Cerebellum (tissue), 4 donors: ENCODE measurements at places on chromosomes 5 and 9. TPM values are rescaled to one million over a fixed set of nuclear protein-coding genes. Genes with fewer than 3 reads are reported as not detected.
A peak's percentile ranks its signal among the peaks of the same experiment; 100 is the strongest.

Gene C6
- total RNA-seq: 0.45 TPM

GRCh38 chr5:176996780-176997179, 9.8 kb downstream of the UIMC1 start:
- no peak for DNase-seq

Gene CCL21
- not detected for total RNA-seq

Gene POLR3G
- 6.0 TPM for total RNA-seq

Gene CXCL14
- 0.73 TPM for total RNA-seq

- DNase-seq: no peak
Measured at GRCh38 chr5:123438244-123438643, 15.0 kb upstream of the CEP120 start.

- no peak for DNase-seq
Measured at GRCh38 chr5:122073018-122073417, 5.0 kb downstream of the LOX start.

Gene PGM5
- 16.2 TPM for total RNA-seq

DNA sequence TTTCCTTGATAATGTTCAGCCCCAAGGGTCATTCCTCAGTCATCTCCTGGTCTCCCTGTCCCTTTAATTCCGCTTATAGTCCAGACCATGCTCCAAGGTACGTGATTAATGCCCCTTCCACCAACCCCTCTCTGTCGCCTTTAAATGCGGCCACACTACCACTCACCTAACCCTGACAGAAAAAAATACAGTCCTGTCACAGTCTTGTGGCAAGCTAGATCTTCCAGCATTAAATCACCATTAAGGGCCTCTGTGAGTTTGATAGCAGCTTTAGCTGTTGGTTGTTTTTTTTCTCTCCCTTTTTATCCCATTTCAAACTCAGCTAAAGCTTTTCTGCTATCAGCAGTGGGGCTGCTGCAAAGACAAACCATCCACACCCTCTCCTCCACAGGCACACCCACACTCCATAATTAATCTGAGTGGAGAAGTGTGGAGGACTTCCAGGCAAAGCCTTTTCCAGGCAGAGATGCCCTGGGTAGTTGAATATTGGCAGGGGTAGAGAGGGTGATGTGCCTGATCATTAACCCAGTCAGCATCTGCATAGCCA, 522.7 kb upstream of the CLINT1 start:
- no peak for DNase-seq

Gene ARHGEF39
- 1.3 TPM for total RNA-seq

Gene CARD9
- 1.9 TPM for total RNA-seq

GRCh38 chr5:159034083-159034824, 65.5 kb downstream of the EBF1 start:
- no peak for DNase-seq

GRCh38 chr5:169424670-169425378, 123.9 kb upstream of the SLIT3 start:
- no peak for DNase-seq

DNA sequence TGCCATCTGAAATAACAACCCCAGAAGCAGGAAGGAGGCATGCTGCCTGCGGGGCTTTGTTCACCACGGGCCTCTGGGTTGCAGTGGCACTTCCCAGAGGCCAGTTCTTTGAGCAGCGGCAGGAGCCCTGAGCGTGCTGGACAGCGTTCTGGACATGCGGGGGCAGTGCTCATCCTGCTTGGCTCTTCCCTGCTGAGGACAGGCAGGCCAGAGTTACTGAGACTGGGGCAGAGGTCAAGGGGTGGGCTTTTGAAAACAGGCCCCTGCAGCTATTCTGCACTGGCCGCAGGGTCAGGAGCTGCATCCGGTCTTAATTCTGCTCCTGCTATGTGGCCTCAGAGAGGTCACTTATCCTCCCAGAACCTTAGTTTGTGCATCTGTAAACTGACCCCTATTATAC, 258.6 kb downstream of the FSTL4 start:
- DNase-seq: no peak

Gene PDZD2
- total RNA-seq: 28.5 TPM

GRCh38 chr9:99497641-99498040, 275.6 kb downstream of the SEC61B start:
- DNase-seq: no peak

GRCh38 chr5:55187370-55187769, 14.4 kb upstream of the CDC20B start:
- peak; percentile 38 for DNase-seq

GRCh38 chr9:136858452-136858843, 6.3 kb downstream of the MAMDC4 start:
- DNase-seq: no peak

Gene STPG3
- not detected for total RNA-seq

Gene RAD50
- 29.8 TPM for total RNA-seq

Gene PALM2AKAP2
- total RNA-seq: 4.5 TPM

Gene PCDHGA8
- 20.9 TPM for total RNA-seq

Gene ZNF366
- 1.1 TPM for total RNA-seq

Gene SAXO1
- total RNA-seq: under 0.01 TPM

DNA sequence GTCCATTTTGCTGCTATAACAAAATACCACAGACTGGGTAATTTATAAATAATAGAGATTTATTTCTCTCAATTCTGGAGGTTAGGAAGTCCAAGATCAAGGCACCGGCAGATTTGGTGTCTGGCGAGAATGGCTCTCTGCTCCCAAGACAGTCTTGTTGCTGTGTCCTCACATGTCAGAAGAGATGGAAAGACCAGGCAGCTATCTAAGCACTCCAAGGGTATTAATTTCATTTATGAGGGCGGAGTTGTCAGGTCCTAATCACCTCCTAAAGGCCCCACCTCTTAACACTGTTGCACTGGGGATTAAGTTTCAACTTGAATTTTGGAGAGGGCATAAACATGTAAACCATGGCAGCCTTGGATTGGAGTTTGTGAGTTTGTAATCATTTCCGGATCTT, 30.3 kb downstream of the ADCY2 start:
- no peak for DNase-seq

GRCh38 chr5:53817183-53817582, 256.7 kb downstream of the NDUFS4 start:
- DNase-seq: no peak

DNA sequence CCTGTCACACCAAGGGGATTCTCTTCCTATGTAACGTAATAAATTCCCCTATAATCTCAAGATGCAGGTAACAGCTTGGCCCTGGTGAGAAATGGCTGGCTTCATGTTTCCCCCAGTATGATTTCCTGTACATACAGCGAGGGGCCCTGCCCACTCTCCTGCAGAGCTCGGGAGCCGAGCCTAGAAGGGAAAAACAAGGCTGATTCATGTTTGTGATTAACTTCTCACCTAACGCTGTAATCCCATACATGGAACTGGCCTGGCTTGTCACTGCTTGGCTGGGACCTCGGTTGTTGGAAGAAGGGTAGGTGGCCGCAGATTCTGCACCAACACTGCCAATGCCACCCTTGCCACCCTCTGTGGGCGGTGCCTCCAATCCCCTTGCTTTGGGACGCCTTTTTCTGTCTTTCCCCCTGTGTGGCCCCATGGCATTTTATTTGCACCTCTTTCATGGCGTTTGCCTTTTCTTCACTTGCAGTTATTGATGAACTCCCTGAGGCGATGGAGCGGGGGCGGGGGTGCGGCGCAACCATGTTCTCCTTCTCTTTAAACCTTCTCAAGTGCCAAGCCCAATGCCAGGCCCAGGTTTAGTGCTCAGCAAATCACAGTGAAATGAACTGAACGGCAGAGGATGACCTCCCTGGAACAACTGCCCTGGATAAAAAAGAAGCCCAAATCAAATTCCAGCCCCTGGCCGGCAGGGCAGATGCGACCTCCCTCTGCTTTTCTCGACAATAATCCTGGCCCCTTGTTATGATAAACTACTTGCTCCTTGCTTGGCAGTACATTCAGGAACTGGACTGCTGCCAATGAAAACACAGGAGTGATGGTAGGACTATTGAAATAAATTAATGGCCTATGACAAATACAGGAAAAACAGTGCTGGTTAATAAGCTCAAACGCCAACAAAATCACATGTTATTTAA, 108.1 kb downstream of the TMEM174 start:
- DNase-seq: peak; percentile 69

GRCh38 chr5:168654211-168654721, 75.1 kb upstream of the PANK3 start:
- DNase-seq: peak; percentile 48

Gene ARID3C
- total RNA-seq: 0.45 TPM

- no peak for DNase-seq
Measured at GRCh38 chr5:139949710-139950109, 93.4 kb downstream of the NRG2 start.

Gene TMEM174
- total RNA-seq: not detected

- no peak for DNase-seq
Measured at GRCh38 chr9:31582071-31582470, 802.4 kb upstream of the ACO1 start.

- DNase-seq: no peak
Measured at GRCh38 chr5:102916109-102916508, 161.0 kb downstream of the PAM start.

Gene IFNA13
- not detected for total RNA-seq

Gene C1QTNF3
- 52.7 TPM for total RNA-seq

Gene SEPTIN8
- 28.7 TPM for total RNA-seq

Gene SMIM15
- total RNA-seq: 25.9 TPM

DNA sequence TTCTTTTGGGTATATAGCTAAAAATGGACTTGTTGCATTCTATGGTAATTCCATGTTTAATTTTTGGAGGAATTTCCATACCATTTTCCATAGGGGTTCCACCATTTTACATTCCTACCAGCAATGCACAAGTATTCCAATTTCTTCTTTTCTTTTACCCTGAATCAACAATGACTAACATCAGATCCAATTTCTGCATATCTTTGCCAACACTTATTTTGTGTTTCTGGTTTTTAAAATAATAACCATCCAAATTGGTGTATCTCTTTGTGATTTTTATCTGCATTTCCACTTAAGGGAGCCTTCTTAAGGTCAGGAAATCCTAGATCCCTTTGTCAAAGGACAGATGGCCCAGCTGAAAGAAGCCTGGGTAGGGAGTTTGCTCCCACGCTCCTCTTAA, 29.5 kb upstream of the SMU1 start:
- no peak for DNase-seq
